ENCODE measurements at places on chromosomes 11 and 22.

GRCh38 chr11:121829159-121829643 is 286.8 kb downstream of the BLID start:
- DNase-seq = no peak

GRCh38 chr11:120694726-120695125 is 183.2 kb downstream of the GRIK4 start:
- no peak for DNase-seq

GRCh38 chr11:110710628-110711381 is 1.4 kb downstream of the ARHGAP20 start:
- DNase-seq = no peak

DNA sequence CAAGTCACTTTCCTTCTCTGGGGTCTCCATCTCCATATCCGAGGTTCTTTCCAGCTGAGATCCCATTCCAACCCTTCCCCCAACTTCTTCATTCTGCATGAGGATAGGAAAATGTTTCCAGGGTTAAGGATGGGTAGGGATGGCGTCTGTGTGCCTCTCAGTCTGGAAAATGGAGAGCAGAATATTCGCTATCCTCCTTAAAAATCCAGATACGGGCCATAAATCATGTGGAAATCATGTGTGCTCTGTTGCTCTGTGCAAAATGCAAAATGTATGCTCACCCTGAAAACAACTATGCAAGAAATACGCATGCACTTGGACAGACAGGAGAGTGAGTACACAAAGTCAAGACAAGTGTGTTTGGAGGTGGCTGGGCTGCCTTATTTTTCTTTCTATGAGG is 3.2 kb downstream of the CREB3L1 start:
- no peak for DNase-seq

DNA sequence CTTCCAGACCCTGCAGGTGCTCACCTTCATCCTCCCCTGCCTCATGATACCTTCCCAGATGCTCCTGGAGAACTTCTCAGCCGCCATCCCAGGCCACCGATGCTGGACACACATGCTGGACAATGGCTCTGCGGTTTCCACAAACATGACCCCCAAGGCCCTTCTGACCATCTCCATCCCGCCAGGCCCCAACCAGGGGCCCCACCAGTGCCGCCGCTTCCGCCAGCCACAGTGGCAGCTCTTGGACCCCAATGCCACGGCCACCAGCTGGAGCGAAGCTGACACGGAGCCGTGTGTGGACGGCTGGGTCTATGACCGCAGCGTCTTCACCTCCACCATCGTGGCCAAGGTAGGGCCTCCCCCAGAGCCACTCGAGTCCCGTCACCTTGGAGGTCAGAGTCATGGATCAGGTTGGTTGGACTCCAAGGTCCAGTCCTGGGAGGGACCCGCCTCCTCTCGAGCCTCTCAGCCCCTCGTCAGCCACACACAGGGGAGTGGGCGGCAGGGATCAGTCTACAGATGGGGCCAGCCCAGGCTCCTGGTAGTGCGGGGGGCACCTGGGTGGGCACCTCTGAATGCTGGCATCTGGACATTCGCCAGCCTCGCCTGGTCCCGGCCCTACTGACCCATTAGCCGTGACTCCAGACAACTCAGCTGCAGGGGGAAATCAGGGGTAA is 34.8 kb upstream of the SLC22A12 start:
- DNase-seq = no peak

DNA sequence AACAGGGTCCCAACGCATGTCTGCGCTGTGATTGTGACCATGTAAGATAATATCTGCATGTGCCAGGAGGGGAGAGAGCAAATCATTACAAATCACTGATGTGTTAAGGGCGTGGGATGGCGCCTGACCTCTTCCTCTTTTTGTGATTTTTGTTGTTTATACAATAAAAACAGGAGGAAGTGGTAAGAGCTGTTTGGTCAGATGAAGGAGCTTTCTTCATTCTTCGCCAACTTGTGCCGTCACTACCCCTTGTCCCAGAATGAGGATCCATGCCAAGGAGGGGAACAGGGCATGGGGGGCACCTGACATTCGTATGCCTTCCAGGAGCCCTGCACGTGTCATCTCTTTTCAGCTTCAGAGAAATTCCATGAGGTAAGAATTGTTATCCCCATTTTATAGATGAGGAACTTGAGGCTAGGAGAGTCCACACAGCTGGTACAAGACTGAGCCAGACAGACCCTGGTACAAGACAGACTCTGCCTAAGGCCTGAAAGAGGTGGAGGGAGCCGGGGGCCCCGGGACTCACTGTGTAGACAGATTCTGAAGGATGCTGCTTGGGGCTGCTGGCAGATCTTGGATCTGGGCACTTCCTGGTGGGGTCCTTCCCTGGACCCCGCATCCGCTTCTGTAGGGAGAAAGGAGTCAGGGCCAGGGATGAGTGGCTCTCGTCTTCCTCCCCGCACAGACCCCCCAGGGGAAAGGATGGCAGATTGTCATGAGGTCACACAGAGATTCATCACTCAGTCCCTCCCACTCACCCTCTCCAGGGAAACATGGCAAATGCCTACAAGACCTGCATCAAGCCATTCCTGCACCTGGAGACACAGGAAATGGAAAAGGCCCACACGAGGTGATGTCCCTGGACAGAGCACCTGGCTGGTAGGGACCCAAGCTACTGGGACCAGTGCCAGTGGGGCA is 34.6 kb downstream of the NFAM1 start:
- DNase-seq = no peak

DNA sequence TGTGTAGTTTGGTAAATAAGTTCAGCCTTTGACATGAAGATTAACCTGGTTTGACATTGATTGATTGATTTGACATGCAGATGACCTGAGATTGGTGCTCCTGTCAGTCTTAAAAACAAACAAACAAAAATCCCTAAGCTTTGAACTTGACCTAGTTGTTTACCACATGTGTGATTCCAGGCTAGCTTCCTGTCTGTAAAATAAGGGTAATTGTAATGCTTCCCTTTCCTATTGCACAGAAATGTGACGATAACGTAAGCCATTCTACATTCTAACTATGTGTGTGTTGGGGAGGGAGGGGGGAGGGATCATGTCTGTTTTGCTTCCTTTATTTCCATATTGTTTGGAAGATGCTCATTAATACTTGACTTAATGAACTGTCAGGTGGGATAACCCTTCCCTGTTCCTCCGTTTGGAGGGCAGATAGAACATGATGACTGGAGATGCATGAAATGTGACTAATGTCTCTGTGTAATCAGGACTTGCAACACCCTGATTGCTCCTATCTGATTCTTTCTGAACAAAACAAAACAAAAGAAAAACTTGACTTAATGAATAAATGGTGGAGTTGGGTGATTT is 106.1 kb upstream of the CLMP start:
- no peak for DNase-seq

GRCh38 chr22:50276143-50276542 is 6.0 kb upstream of the MAPK11 start:
- DNase-seq = no peak

- no peak for DNase-seq
Observed at GRCh38 chr22:20810645-20811044, 36.7 kb downstream of the SERPIND1 start.

- no peak for DNase-seq
Observed at GRCh38 chr11:9065607-9066432, 25.6 kb downstream of the SCUBE2 start.

- DNase-seq = no peak
Observed at GRCh38 chr11:130199792-130200191, 40.2 kb downstream of the ST14 start.

DNA sequence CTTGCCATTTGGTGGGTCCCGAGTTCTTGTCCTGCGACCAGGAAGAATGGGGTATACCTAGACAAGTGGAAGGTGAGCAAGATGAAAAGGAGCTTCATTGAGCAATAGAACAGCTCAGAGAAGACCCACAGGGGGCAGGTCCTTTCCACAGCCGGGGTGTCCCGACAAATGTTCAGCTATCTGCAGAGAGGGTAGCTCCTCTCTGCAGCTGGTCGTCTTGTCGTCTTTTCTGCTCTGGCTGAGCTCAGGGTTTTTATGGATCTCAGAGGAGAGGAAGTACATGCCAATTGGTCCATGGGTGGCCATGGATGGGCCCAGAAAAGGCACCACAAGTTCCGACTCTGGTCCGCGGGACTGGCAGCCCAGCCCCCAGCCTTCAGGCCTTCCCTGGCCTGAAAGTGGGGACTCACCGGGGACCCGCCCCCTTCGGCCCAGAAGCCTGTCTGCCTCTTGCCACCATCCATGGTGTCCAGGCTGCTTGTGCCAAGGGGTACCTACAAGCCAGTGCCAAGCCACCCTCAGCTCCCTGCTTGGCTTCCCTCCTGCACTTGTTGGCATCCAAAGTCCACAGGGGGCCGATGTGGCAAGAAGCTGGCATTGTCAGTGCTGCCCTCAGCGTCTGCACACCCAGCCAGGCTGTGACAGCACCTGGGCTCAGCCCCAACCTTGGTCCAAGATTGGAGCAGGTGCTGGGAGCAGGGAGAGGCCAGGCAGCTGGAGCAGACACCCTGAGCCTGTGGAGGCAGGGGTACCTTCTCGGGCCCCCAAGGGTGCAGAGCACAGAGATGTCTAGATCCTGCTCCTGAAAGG is 438.9 kb downstream of the TBC1D22A start:
- DNase-seq = no peak

GRCh38 chr11:106957030-106957482 is 61.2 kb downstream of the GUCY1A2 start:
- DNase-seq = no peak

GRCh38 chr11:33234397-33235190 is 22.6 kb upstream of the HIPK3 start:
- DNase-seq = no peak

DNA sequence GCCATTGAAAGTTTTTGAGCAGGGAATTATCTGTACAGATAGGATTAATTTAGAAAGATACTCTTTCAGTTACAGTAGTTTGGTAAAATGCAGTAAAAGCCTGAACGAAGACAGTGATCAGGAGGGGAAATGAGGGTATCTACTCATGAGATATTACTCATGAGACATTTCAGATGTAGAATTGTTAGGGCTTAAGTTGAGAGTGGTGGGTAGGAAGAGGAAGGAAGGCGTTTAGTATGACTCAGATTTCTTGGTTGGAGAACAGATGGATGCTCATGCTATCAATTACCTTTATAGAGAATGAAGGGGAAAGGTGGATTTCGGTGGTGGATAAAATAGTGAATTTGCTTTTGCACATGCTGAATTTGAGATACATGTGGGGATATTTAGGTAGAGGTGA is 15.8 kb downstream of the CCDC81 start:
- DNase-seq = no peak

DNA sequence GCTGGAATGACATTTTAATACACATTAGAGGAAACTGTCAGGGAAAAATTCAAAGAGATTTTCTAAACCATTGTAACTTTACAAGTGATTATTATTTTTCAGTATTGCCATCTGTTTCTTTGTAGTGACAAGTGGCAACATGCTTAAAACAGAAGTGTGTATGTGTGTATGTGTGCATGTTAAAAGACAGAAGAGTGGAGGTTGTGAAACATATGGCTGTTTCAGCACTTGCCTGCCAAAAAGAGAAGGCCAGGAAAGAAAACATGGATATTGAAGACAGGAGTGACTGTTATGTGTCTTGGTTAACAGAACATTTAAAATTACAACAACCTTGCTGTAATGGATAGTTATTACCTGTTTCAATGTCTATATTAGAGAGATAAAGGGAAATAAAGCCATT is 24.3 kb upstream of the VWA5A start:
- no peak for DNase-seq

DNA sequence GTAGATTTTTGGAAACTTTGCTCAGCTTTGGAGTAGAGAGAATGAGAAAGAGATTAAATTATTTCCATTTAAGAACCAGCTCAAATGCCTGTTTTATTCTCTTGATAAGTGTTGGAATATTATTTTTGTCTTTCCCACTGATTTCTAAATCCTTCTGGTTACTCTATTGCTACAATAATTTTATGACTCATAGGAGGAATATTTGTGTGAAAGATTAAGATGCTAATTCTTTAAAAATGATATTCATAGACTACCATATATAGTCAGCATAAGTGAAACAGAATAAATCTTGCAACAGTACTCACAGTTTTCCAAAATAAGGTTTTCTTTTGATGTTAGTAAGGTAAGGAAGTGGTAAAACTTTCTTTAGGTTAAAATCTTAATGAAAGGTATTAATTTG is 60.9 kb downstream of the YAP1 start:
- no peak for DNase-seq

DNA sequence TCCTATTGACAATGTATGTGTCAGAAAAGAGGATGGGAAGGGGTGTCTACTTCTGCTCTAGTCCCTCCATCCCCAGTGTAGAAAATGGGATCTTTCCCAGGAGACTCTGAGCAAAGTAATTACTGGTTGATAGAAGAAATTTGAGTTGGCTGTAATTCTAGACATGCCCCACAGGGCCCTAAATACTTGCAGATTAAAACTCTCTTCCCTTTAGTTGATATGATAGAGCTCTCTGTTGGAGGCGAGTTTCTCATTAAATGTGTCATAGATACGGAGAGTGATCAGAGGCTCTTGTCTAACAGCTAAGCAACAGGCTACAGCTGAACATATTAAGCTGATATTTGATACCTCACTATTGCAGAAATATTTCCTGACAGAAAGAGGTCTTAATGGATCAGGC is 32.9 kb downstream of the OR52E1 start:
- no peak for DNase-seq

GRCh38 chr11:44097821-44098220 is 2.3 kb downstream of the EXT2 start:
- DNase-seq = no peak

- DNase-seq = no peak
Observed at GRCh38 chr11:27532652-27533325, 26.2 kb upstream of the LIN7C start.

DNA sequence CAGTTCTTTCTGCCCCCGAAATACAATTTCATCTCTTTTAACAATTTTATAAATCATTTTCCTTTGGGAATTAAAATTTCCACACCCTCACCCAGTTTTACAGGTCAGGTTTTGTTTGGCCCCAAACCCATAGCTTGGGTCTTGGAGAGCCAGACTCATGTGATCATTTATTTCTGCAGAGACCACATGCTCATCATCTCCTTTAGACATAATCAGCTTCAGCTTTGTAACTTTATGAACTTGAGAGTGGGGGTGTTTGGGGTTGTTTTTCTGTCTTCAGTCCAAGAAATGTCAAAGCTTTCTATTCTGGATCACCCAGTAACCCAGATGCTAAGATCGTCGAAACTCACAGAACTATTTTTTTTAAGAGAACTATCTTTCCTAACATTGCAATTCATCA is 70.9 kb downstream of the DBX1 start:
- no peak for DNase-seq

DNA sequence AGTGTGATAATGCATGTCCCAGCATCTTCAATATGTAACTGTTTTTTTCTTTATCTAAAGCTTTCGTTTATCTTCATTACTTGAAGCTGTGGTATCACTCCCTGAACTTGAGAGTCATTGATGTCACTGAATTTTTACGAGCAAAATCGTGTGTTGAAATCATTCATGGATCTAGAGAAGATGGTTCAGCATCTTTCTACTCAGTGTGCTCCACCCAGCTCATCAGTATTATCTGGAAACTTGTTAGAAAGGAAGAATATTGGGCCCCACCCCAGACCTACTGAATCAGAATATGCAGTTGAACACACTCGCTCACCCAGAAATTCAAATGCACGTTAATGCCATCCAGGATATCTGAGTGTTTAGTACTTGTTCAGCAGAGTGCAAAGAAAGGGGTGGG is 8.3 kb downstream of the CDON start:
- DNase-seq = no peak
